ENCODE measurements at places on chromosomes 1 and 21.

DNA sequence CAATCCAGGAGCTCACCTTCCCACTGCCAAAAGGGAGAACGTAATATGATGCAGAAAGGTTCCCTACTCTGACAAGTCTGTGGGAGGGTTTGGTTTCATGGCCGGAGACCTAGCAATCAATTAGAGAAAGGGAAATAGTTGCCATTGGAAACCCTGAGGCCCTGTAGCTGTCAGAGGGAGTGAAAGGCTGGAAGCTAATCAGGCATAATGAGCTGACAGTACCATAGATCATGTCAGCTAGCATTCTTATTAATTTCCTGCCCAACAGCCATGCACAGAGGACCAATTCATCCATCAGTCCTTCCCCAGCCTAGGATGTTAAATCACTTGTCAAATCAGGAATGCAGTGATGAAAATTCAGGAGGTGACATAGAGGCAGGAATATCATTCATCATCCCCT is 527.3 kb downstream of the PLPP3 start:
- no peak for DNase-seq

DNA sequence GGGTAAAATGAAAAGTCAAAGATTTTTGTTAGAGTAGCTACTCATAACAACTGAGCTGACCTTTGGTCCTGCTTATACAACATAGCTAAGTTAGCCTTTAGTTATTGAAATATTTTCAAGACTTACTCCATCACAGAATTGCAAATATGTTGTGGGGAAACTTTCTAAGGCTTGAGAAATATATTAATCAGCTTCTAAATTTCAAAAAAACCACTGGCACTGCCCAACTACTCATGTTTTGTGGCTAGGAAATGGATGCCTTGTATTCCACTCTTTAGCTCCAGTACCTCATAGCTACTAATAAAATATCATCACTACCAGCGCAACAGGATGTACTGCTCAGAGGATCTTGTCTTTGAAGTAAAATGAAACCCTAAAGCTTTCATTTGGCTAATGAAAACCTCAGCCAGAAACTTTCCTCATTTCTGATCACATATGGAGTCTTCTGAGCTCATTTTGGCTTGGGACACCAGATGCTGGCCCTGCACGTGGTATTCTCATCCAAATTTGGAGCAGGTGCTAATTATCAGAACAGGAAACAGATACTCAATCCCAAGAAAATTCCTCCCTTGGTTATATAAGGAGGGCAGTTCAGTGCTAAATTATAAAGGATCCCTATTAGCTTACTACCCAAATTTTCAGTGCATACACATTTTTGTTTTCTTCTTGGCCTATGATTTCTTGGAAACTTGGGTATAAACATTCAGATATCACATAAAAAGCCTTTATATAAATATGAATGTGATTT is 690.7 kb downstream of the ADGRL2 start:
- no peak for DNase-seq

DNA sequence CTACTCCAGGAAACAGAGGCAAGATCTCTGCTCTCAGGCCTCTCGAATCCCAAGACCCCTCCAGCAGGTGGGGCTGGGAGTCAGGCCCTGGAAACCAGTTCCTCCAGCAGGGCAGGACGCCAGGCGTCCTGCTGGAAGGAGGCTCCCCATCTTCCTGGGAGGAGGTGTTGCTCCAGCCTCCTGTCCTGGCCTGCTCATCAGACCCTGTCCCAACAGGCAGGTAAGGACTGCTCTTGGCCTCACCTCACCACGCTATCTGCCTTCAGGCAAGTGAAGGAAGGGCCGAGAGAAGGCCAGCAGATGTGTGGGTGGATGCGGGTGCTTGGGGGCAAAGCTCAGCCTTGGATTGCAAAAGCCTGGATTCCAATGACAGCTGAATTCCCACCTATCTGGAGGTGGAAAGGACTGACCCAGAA is 82.9 kb downstream of the SSBP3 start:
- no peak for DNase-seq

- peak; percentile 86 for DNase-seq
Measured at GRCh38 chr1:43994794-43995790, 3.7 kb downstream of the CCDC24 start.

- no peak for DNase-seq
Measured at GRCh38 chr1:168782559-168783116, 53.6 kb upstream of the DPT start.

DNA sequence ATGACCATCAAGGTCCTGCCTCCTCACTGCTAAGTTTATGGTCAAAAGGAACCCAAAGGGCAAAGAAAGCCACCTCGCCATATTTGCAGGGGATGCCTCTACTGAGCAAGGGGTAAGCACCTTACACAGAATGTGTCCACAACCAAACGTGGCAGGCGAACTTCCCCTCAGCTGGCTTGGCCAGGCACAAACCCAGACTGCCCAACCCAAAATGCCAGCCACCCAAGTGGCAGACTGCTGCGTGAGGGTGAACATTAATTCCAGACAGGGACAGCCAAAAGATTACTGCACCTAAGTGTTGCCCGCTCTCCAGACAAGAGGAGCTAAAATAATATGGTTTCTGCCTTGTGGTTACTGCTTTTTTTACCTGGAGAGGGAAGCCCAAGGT is 16.0 kb downstream of the ZNF697 start:
- DNase-seq: no peak

DNA sequence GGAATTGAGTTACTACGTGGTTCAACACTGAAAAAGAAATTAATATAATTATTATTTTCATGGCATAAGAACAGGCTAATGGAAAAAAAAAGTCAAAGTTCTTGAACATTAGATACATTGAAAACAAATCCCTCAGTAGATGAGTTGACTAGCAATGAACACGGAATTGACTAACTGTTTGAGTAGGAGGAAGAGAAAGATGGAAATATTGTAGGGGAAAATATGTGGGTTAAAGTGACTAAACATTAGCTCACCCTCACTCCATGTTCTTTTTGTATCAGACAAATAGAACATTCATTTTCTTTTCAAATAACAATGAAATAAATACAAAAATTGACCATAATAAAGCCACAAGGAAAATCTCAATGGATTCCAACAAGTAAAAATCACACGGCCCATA is 84.3 kb downstream of the KCNK2 start:
- no peak for DNase-seq

- no peak for DNase-seq
Measured at GRCh38 chr1:234856845-234857245, 246.9 kb upstream of the IRF2BP2 start.

DNA sequence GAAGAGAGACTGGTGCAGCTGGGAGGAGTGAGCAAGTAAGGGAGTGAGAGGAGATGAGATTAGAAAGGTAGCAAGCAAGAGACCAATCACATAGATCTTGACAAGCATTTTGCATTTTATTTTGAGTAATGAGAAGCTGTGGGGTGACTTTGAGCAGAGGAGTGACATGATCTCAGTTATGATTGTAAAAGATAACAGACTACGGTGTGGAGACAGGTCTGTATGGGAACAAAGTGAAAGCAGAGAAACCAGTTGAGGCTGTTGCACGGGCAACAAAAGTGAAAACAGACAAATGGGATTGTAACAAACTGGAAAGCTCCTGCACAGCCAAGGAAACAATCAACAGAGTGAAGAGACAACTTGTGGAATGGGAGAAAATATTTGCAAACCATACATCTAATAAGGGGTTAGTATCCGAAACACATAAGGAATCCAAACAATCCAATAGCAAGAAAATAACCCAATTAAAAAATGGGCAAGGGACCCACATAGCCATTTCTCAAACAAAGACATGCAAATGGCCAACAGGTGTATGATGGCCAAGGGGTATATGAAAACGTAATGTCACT is 68.4 kb downstream of the SNRPE start:
- DNase-seq: no peak

GRCh38 chr1:231806623-231807495 is 180.3 kb downstream of the DISC1 start:
- peak; percentile 84 for DNase-seq

DNA sequence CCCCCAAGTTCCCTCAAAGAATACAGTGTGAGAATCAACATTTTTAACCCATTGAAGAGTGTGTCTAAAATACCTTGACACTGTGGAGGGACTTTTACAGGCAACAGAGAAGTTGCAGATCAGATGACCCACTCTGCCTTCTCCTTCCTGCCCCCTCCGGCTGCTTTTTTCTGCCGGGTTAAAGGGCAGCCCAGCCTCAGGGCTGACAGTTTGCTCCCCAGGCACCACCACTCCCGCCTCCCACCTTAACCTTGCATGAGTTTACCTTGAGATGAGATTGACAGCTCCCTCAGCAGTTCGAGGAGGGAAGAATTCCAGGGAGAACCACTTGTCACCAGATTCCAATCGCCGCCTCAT is 3.2 kb downstream of the MTHFR start:
- no peak for DNase-seq

GRCh38 chr1:176211396-176212165 is 4.5 kb upstream of the COP1 start:
- no peak for DNase-seq

- peak; percentile 94 for DNase-seq
Measured at GRCh38 chr1:51990478-51990965, at the start of gene RAB3B. TSS of gene RAB3B (minus strand) at chr1:51990700. CDS start at chr1:51977117, 13,583 bp downstream.

GRCh38 chr1:68276448-68276847 is 44.1 kb upstream of the WLS start:
- DNase-seq: no peak

- DNase-seq: no peak
Measured at GRCh38 chr1:31501505-31501904, 74.8 kb upstream of the TINAGL1 start.

GRCh38 chr21:22898051-22898665 is 1899.9 kb downstream of the NCAM2 start:
- DNase-seq: no peak

- DNase-seq: no peak
Measured at GRCh38 chr1:113536182-113536780, 146.0 kb downstream of the MAGI3 start.

- no peak for DNase-seq
Measured at GRCh38 chr1:21184276-21184675, 7.6 kb upstream of the EIF4G3 start.
